Karpas-422 (cell line): ENCODE measurements at places on chromosomes 4 and X. TPM values are rescaled to one million over a fixed set of nuclear protein-coding genes. Genes with fewer than 3 reads are reported as not detected.
A peak's percentile ranks its signal among the peaks of the same experiment; 100 is the strongest.

- DNase-seq: no peak
Observed at GRCh38 chr4:129355516-129355915, 259.6 kb downstream of the C4orf33 start.

DNA sequence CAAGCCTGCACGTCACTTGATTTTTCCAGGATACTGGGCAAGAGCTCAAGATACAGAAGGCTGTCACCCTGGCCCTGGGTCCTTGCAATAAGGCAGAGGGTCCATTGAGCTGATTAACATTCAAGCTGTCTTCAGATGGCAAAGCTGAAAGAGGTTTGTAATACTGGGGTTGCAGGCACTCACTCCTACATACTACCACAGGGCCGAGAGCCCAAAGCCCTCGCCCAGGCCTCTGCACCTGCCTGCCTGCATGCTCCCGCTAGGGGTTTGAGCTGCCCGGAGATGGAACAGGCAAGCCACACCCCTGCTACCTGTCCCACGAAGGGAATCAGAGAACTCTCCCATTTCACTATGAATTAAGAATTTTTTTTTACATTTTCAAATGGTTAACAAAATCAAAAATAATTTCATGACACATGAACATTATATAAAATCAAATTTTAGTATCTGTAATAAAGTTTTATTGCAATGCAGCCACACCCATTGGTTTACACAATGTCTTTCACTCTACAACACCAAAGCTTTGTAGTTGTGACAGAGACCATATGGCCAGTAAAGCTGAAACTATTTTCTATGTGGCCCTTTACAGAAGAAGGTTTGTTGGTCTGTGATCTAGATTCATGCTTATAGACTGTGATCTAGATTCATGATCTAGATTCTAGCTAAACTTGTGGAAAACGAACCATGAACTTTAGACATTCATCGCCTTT, 530.4 kb upstream of the IGFBP7 start:
- DNase-seq: no peak

GRCh38 chr4:126752126-126752525, 880.6 kb upstream of the INTU start:
- no peak for DNase-seq

DNA sequence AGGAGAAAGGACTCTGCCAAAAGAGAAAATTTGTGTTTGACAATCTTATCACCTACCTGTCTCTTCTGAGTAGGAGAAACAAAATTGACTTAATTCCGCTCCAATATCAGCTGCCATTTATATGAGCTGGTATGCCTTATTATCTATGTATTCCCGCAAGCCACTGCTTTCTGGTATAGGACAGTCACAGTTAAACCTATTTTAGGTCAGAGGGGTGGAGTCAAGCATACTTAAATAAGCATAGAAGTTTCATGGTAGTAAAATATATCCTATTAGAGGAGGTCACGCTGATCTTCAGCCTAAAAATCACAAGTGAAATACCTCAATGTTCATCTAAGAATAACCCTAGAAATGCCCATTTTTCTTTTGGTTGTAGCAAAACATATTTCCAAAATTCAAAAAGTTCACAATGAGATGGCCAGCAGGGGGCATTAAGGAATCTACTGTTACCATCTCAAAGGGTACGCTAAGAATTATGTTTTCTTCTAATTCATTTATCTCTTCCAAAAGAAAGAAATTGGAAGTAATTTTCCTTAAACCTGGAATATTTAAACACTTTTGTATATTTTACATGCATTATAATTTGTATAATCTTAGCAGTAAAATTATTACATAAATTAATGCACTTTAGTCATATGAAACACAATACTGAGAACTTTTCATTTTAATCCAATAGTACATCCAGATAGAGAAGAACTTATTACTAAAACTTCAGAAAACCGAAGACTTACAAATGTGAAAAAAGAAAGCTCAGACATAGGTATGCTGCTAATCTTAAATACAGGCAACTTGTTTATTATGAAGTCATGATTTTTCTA, 10.5 kb downstream of the PPAT start:
- peak; percentile 78 for DNase-seq

DNA sequence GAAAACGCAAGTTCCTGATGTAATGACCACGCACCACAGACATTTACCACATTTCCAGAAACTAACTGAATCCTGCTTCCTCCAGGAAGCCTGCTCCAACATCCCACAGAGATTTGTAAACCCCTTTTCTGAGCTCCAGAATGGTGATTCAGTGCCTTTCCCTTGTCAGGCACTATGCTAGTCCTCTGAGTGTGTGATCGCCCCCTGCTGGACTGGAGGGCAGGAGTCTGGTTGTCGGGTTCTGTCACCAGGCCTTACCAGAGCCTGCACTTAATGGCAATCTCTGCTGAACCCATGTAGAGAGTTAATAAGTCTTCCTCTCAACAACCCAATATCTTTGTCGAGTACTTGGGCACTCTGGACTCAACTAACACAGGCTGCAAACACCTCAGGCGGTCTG, 14.5 kb upstream of the KDM5C start:
- DNase-seq: peak; percentile 76

SOWAHB gene
- total RNA-seq: not detected in 2 replicates

DOK7 gene
- total RNA-seq: 1.6 and 10.4 TPM in 2 replicates

FGFBP1 gene
- total RNA-seq: not detected in 2 replicates
